ENCODE measurements at places on chromosomes 13 and 19.

DNA sequence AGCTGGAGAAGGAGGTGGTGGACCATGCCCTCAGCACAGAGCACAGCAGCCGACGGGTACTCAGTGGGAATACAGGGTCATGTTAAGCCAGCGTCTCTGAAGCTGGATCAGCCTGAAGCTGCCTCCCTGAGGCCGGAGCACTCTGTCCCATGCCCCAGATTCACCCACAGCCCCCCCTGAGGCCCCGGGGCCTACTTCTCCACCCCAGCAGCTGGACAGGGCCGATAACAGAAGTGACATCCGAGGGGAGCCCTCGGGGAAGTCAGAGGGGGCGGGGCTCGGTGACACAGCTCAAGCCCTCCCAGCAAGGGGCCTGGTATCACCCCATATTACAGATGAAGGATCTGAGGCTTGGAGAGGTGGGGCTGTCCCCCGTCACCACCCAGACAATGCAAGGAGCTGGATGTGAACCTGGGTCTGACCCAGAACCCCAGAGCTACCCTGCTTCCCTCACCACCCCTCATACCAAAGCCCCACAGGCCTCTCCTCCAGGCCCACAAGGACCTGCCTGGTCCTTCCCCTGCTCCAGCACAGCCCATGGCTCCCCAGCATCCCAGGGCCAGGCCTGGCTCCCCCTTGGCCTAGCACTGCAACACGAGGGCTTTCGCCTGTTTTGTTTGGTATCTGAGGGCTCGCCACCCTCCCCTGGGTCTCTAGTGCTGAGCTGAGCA, 5.7 kb downstream of the R3HDM4 start:
- no peak for DNase-seq

DNA sequence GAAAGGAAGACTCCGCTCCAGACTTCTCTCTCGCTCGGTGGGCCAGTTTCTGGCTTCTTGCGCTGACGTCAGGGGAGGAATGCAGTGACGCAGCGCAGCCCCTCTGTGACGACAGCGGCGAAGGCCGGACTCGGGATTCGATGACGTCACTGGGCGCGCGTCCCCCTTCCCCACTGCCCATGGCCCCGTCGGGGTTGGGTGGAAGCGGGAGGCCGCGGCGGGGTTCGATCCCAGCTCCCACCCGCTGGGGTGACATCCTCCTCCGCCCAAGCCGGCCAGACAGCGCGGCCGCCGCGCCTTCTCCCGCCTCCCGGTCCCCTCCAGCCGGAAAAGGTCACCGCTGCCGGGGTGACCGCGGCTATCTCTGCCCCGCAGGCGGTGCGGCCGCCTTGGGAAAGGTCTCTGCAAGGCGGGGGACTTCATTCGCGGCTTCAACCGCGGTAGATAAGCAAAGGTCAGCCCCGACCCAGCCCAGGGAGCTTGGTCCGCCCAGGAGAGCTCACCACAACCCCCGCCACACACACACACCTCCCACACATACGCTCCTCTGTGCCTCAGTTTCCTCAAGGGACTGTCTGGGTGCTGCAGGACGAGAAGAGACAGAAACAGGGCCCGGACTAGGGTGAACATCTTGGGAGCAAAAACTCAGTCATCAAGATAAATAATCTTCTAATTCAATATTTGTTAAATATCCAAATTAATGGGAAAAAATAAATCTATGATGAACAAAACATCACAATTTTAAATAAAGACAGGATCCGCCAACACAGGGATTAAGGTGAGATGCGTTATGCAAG, 844 bp upstream of the RFX1 start:
- no peak for DNase-seq

GRCh38 chr13:24450530-24450929, 62.0 kb downstream of the PARP4 start:
- DNase-seq = no peak

DNA sequence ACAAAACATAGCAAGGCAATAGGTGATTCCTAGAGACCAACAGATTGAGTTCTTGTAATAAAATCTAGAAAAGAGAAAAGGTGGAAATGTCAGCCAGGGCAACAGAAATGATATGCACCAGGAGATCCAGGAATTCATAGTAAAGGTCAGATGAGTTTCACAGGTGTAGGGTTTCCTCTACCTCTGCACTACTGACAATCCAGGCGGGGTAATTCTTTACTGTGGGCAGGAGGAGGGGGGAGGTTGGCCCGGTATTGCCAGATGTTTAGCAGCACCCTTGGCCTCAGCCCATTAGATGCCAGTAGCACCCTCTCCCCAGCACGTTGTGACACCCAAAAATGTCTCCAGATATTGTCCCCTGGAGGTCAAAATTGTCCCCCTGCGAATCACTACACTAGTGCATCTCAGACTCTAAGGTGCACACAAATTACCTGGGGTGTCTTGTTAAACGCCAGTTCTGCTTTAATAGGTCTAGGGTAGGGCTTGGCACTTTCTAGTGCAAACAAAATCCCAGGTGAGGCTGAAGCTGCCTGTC, 3.5 kb upstream of the UBAC2 start:
- DNase-seq = no peak
